ENCODE measurements at places on chromosomes 2 and 18.

DNA sequence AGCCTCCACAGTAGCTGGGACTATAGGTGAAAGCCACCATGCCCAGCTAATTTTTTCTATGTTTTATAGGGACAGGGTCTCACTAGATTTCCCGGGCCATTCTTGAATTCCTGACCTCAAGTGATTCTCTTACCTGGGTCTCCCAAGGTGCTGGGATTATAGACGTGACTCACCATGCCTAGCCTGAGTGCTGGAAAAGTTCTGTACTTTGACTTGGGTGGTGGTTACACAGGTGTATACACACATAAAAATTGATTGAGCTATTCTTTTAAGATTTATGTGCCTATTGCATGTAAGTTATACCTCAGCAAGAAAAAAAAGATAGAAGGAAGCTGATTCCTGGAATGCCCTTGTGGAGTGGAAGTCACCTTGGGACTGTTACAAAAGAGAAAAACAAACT, 34.8 kb upstream of the KCNF1 start:
- DNase-seq, result no peak

- DNase-seq, result no peak
These were observed 49.4 kb downstream of the AGAP1 start for GRCh38 chr2:235543128-235543750.

DNA sequence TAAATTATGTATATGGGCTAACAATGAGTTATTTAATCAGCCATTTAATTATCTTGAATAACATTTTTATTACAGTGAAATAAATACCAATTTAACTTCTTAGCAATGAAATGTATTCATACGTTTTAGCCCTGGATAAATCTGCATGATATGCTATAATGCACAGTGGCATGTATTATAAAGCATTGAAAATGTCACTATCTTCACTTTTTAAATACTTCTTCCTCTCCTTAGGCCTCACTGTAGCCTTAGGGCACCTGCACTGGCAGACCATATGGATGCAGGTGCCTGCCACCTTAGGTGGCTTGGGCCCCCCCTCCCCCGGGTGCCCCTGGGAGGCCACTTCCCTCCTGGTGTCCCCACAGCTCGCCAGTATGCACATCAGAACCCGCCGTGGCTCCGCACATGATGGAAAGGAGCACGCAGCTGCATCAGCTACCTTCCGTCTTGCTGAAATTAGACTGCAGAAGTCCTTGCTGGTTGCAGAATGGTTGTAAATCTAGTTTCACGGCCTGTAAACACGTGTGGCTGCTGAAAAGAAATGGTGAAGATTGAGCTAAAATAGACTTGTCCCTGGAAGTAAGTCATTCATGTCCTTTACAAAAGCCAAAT, 56.7 kb downstream of the ADI1 start:
- no peak for DNase-seq

DNA sequence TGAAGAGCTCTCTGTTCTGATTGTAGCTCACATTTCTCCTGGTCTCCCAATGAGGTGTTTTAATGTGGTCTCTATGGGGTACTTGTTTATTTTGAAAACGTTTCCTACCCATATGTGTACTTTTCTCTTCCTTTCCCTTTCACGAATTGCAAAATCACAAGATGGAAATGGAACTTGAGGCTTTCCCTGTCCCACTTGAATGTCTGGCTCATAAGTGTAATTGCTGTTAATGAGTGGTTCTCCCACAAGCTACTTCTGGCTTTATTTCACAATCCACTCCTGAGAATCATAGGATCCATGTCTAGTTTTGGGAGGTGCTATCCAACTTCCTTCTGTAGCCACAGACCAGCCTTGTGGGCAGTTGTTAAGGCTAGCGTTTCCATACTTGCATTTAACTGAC, 81.1 kb upstream of the CAVIN2 start:
- no peak for DNase-seq

- no peak for DNase-seq
These were observed 19.3 kb downstream of the ACOXL start for GRCh38 chr2:110751642-110752041.

DNA sequence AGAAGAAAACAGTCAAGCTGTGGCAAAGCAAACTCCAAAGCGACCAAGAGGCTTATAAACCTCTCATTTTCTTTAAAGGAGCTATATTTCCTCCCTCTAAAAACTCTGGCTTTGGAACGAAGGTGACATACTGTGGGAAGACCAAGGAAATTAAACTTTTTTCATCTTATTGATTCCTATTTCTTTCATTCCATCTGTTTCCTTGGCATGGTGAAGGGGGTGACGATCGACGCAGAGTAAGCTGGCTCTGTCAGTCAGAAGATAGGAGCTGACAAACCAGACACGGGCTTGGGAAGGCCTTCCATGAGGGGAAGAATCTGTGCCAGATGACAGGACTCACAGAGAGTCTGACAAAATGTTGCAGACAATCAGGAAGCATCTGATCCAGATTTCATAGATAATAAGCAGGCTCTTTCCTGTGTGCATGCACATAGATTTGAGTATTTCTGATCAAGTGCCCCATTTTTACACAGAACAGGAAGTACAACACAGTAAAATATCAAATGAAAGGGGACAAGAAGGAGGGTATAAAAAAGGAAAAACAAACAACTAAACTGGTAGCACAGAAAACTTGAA, 261.7 kb downstream of the SATB2 start:
- no peak for DNase-seq

DNA sequence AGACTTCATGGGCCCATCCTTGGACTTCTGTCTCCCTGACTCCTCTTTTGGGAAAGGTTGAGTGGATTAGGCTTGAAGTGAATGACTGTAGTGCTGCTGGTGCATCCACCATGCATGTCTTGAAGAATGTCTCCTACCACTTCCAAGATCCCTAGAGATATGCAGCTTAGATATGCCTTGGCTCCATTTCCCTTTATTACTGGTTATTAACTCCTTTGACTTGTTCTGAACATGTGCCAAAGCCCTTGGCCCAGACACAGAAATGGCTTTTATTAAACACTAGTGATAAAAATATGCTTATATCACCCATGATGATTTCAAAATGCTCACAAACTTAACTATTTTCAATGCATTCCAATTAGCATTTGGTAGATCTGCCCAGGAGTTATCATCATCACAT, 90.0 kb upstream of the SLC14A2 start:
- no peak for DNase-seq

DNA sequence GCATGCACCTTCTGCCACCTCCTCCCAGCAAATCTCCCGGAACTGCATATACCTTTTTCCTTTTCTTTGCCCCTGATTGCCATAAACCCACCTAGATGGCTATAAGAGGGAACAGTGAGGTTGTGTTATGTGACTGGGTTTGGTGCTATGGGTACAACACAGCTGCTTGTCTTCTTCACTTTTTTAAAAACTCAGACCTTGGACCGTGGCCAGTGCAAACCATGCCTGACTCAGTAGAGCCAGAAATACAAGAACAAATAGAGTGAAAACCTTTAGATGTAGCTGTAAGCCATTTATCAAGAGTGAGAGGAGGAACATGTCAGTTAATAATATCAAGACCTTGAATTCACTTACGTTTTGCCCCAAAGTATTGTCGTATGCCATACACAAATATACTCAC, 267.4 kb upstream of the CHAC2 start:
- no peak for DNase-seq

GRCh38 chr2:100817388-100817985, 2.5 kb upstream of the NPAS2 start:
- DNase-seq, result no peak

DNA sequence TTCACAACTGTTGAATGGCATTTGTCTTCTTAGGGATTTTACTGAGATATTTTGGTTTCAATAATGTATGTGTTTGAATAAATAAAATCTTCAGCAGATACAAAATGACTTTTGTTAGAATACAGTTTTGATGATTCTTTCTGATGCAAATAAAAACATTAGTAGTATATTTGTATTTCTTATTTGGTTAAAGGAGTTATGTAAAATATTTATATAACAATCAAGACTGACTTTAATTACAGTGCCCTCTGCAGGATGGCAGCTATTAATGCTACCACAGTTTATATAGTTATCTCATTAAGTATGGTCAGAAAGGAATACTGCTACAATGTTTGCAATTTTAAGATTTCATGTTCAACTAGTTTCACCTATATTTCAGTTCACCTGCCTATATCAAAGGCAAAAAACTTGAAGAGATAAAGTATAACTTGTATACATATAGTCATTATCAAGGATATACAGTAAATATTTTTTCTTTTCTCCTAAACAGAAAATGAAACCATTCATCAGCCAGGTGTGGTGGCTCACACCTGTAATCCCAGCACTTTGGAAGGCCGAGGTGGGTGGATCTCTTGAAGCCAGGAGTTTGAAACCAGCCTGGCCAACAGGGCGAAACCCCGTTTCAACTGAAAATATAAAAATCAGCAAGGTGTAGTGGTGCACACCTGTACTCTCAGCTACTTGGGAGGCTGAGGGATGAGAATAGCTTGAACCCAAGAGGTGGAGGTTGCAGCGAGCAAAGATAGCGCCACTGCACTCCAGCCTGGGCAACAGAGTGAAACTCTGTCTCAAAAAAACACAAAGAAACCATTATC, 19.8 kb downstream of the ARL5A start:
- DNase-seq, result peak; percentile 28

DNA sequence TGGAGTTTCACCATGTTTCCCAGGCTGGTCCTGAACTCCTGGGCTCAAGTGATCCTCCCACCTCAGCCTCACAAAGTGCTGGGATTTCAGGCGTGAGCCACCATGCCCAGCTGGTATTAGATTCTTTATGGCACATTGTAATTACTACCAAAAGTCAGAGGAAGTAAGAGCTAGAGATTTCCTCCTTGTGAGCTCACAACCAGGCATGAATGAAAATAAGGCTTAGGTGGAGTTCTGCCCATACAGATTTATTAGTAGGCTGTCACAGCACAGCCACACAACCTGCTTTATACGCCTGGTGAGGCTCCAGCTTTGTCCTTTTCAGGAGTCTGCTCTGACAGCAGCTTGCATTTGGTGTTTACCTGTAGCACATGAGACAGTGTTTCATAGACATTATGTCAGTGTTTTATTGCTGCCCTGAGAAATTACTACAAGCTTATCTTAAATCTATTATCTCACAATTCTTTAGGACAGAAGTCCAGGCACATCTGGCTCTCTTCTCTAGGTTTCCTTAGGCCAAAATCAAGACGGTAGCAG, 156.6 kb downstream of the TANC1 start:
- peak; percentile 88 for DNase-seq

DNA sequence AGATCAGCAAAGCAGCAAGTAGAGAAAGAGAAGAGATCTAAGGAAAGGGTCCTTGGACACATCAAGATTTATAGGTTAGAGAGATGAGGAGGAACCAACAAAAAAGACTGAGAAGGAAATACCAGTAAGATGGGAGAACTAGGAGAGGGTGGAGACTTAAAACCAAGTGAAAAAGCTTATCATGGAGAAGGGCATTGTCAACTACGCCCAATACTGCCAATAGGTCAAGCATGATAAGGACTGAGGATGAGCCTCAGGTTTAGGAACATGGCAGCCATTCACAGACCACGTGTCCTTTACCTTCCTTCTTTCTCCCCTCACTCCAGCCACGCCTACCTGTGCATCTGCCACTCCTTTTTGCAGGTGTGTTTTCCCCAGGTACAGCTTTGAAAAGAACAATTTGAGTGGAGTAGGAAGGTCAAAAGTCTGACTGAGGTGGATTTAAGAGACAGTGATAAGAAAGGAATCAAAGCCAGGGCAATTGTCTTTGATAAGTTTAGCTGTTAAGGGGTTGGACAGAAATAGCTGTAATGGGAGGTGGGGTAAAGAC, 238.7 kb downstream of the STK39 start:
- DNase-seq, result no peak

- DNase-seq, result no peak
These were observed 4.7 kb downstream of the CAPN10 start for GRCh38 chr2:240591226-240591625.

DNA sequence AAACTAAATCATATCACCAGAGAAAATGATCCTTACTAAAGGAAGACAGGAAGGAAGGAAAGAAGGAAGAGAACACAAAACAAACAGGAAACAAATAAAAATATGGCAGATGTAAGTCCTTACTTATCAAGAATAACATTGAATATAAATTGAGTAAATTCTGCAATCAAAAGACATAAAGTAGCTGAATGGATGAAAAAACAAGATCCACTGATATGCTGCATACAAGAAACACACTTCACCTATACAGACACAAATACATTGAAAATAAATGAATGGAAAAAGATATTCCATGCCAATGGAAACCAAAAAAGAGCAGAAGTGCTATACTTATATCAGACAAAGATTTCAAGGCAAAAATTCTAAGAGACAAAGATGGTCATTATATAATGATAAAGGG, 18.0 kb upstream of the SRD5A2 start:
- DNase-seq, result no peak

GRCh38 chr2:64354857-64355680, 98.9 kb upstream of the LGALSL start:
- no peak for DNase-seq

DNA sequence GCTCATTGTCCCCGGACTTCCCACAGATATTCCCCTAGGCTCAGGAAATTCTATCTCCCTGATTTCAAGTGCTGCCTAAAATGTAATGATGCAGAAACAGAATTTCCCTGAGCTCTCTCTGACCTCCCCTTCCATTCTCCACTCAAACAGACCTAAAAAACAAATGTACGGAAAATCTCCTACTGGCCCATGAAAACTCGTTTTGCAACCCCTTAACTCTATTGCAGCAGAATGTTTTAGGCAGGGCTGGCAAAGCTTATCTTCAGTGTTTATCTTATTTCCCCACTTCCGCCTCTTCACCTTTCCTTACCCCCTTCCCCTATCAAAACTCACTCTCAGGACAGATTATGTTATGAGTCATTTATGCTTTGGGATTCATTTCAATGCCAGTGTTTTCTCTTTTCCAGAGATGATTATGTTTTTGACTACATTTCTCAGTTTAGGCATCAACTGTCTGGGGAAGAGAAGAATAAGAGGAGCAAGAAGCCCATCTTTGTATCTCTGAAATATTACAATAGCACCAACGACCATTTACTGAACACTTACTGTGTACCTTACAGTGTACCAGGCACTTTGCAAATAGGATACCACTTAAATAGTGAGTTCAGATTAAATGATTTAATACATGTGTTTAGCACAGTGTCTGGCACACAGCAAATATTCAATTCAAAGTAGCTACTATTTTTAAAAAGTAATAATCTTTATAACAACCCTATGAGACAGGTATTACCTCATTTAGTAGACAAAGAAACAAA, 53.9 kb upstream of the STPG4 start:
- no peak for DNase-seq

GRCh38 chr2:26672112-26672817, 20.3 kb upstream of the KCNK3 start:
- DNase-seq, result no peak

DNA sequence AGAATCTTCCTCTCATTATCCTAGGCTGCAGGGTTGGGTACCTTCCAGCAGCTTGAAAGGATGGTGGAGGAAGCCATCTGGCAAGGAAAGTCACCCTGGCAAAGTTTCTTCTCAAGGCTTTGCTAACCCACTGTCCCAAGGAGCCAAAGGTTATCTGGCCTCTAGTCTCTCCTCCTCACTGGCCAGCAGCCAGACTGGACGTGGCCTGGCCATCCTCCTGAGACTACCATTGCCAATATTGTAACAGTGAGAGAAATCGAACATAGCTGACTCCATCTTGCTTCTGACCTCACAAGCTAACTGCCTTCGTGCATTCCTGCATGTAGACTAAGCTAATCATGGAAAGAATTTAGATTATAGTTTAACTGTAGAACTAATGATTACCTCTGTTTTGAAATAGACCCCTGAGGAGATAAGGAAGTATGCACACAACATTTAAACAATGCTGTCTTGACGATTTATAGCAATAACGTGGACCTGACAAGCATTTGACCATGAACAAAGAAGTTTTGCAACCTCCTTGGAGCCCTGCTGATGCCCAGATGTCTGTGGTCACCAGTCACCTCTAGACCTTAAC, 7.8 kb upstream of the ANXA4 start:
- peak; percentile 62 for DNase-seq

Measured in NCI-H82 (cell line).